ENCODE measurements at places on chromosomes 2 and 18.

DNA sequence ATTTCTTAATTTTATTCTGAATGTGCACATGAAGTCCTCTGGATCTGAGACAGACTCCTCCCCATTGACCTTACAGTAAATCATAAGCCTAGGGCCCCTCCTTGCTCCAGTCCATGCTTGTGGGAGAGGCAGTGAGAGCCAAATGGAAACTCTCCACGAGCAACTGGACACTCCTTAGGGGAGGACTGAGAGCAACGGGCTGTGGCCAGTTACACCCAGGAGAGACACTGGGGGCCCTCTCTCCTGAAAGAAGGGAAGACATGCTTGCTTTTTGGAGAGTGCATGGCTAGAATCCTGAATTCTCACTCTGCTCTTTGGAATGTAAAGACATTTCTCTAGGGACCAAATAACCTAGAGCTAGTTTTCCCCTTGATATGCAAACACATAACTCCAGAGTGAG lies 49.0 kb upstream of the BIN1 start:
- no peaks in the 10 kb centered on the region for H3K27me3 ChIP-seq
- H3K27ac ChIP-seq, result no peak overlapping the region
- peaks cover 2% of the 10 kb centered on the region for H3K4me1 ChIP-seq
- no peak for DNase-seq
- H3K36me3 ChIP-seq, result no peaks in the 10 kb centered on the region

- H3K27ac ChIP-seq, result no peak overlapping the region
- H3K27me3 ChIP-seq, result no peaks in the 10 kb centered on the region
- no peak overlapping the region for H3K4me3 ChIP-seq
- no peak for DNase-seq
- no peaks in the 10 kb centered on the region for H3K36me3 ChIP-seq
These were observed 27.5 kb downstream of the CDH20 start for GRCh38 chr18:61360404-61361383.

DNA sequence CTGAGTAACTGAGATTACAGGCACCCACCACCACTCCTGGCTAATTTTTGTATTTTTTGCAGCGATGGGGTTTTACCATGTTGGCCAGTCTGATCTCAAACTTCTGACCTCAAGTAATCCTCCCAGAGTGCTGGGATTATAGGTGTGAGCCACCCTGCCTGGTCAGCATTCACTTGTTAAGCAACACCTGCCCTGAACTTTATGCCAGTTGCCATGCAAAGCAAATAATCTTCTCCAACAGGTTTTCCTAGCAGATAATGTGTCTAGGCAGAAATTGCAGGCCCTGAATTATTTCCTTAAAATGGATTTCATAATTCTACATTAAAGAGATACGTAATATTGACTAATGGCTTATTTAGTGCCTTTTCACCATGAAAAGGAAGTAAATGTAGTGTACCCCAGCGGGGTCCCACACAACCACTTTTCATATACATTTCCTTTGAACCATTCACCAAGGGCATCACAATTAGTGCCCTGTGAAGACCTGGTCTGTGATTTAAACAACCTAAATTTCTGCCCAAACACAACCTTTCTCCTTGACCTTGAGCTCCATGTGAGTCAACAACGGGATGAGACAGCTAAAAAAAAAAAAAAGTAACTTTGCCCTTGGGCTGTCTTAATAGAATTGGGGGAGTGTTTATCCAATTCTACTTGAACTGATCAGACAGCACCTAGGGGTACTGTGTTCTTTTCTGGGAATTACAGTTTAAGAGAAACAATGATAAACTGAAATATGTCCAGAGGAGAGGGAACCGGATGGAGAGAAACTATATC lies 41.6 kb downstream of the EEF1B2 start:
- no peak for DNase-seq
- H3K27me3 ChIP-seq, result no peaks in the 10 kb centered on the region
- H3K4me3 ChIP-seq, result no peak overlapping the region

DNA sequence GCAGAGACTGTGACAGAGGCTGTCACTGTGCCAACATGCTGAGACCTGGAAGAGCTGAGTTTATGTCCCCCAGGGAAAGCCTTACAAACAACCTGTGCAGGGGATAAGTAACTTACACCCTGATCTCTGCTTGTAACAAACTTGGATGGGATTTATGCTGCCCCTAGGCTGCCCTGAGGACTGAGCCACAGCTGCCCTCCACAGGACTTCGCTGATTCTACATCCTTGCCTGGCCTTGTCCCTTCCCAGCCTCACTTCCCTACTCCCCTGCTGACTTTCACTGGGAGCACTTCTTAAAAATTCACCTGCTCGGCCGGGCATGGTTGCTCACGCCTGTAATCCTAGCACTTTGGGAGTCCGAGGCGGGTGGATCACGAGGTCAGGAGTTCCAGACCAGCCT lies 45.9 kb upstream of the ASAP2 start:
- no peaks in the 10 kb centered on the region for H3K27me3 ChIP-seq
- H3K36me3 ChIP-seq, result no peaks in the 10 kb centered on the region
- no peak overlapping the region for H3K4me3 ChIP-seq
- no peak for DNase-seq
- no peak overlapping the region for H3K27ac ChIP-seq
- H3K4me1 ChIP-seq, result peaks cover 10% of the 10 kb centered on the region

- peaks cover 39% of the 10 kb centered on the region for H3K4me1 ChIP-seq
- H3K27ac ChIP-seq, result no peak overlapping the region
- DNase-seq, result no peak
- no peaks in the 10 kb centered on the region for H3K27me3 ChIP-seq
- H3K4me3 ChIP-seq, result no peak overlapping the region
These were observed 6.4 kb downstream of the HDAC4 start for GRCh38 chr2:239394346-239394945.

DNA sequence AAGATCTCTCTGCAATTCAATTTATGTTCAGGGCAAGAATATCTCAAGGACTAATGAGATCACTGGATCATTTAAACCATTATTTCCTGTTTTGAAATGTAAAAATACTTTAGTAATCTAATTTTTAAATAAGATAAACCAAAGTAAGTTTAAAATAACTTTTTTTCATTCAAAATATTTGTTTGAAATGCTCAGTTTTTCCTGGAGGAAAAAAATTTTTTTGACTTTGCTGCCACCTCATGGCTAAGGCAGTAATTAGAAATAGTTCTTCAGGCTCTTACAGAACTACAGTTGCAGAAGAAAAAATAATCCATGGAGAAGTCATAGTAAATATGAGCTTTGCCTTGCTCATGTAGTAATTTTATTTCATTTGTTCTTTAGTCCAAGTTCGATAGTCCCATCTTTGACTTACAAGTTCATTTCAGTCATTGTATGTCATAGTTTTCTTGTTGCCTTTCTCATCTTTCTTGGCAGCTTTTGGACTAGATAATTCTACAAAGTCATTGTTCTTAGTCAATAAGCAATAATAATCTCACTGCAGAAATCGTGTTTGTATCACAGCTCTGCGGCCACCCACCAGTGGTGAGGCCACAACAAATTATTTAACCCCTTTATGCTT lies 127.4 kb downstream of the DPP4 start:
- DNase-seq, result no peak
- H3K36me3 ChIP-seq, result no peaks in the 10 kb centered on the region
- H3K4me1 ChIP-seq, result no peaks in the 10 kb centered on the region

GRCh38 chr2:12921321-12921720 lies 204.6 kb downstream of the TRIB2 start:
- no peak for DNase-seq
- H3K27me3 ChIP-seq, result no peaks in the 10 kb centered on the region
- no peak overlapping the region for H3K27ac ChIP-seq
- H3K4me1 ChIP-seq, result peaks cover 20% of the 10 kb centered on the region
- no peaks in the 10 kb centered on the region for H3K36me3 ChIP-seq

- H3K4me3 ChIP-seq, result no peak overlapping the region
- H3K27ac ChIP-seq, result no peak overlapping the region
- H3K36me3 ChIP-seq, result no peaks in the 10 kb centered on the region
These were observed 251.9 kb downstream of the FBXO15 start for GRCh38 chr18:73895701-73896100.

GRCh38 chr2:197516393-197516761 lies 511 bp downstream of the MOB4 start:
- H3K27ac ChIP-seq, result peak overlapping the region; percentile 79
- no peaks in the 10 kb centered on the region for H3K4me1 ChIP-seq
- no peak for DNase-seq
- H3K27me3 ChIP-seq, result no peaks in the 10 kb centered on the region

DNA sequence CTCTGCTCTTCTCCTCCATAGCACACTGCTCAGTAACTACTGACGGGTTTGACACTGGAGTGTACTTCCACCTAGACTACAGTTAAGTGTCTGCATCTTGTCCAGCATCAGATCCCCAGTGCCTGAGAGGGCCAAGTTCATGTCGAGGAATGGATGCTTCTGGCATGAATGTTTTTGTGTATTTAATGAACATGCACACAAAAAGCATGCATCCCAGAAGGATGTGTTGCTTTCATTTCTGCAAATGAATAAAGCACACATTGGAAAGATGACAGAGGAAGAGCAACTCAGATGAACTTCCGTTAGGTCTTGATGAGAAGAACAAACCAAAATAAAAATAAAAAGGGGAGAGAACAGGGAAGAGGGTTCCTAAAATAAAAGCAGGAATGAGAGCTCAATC lies 27.9 kb downstream of the C2orf49 start:
- H3K4me3 ChIP-seq, result no peak overlapping the region
- peaks cover 4% of the 10 kb centered on the region for H3K4me1 ChIP-seq
- H3K27ac ChIP-seq, result no peak overlapping the region
- no peaks in the 10 kb centered on the region for H3K27me3 ChIP-seq
- peaks cover 28% of the 10 kb centered on the region for H3K36me3 ChIP-seq

DNA sequence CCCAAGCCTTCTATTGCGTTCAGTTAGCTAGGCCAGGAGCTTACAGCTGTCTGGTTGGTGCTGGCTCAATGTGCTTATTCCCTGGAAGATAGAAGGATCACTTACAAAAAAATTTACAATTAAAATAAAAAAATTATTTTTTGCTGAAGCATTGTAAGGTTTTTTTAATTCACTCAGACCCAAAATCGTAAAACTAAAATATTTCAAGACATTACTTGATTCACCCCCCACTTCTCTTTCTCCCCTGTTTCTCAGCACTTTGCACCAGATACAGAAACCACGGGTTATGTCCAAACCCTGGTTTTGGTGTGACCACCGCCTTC lies 911 bp upstream of the PTPRM start:
- no peak for DNase-seq
- no peaks in the 10 kb centered on the region for H3K4me1 ChIP-seq
- H3K27me3 ChIP-seq, result peaks cover 17% of the 10 kb centered on the region
- no peaks in the 10 kb centered on the region for H3K36me3 ChIP-seq
- peak overlapping the region; percentile 70 for H3K4me3 ChIP-seq
- H3K27ac ChIP-seq, result no peak overlapping the region

DNA sequence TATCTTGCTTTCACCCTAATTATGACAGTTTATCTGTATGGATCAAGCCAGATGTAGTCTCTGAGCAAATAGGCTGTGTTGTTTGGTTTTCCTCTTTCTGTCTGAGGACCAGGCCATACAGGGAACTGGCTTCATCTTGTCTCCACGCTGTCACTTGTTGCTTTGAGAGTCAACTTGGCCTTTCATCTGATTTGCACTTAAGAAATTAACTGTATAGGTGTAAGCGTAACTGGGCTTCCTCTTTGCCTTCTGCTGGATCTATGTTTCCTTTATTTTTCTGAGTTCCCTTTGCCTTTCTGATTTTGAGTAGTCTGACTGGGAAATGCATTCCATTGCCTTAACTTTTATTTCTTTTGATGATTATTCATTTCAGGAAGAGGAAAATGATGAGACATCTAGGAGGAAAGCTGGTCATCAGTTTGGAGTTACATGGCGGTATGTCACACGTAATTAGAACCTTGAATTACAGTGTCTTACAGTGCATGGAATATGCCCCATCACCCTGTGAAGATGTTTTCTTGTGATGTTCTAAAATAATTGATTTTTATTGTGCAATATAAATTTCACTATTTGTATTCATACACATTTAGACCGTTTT lies 17.4 kb downstream of the PTCD3 start:
- DNase-seq, result no peak
- no peak overlapping the region for H3K27ac ChIP-seq
- no peaks in the 10 kb centered on the region for H3K4me1 ChIP-seq
- H3K36me3 ChIP-seq, result peaks cover 95% of the 10 kb centered on the region
- no peaks in the 10 kb centered on the region for H3K27me3 ChIP-seq

DNA sequence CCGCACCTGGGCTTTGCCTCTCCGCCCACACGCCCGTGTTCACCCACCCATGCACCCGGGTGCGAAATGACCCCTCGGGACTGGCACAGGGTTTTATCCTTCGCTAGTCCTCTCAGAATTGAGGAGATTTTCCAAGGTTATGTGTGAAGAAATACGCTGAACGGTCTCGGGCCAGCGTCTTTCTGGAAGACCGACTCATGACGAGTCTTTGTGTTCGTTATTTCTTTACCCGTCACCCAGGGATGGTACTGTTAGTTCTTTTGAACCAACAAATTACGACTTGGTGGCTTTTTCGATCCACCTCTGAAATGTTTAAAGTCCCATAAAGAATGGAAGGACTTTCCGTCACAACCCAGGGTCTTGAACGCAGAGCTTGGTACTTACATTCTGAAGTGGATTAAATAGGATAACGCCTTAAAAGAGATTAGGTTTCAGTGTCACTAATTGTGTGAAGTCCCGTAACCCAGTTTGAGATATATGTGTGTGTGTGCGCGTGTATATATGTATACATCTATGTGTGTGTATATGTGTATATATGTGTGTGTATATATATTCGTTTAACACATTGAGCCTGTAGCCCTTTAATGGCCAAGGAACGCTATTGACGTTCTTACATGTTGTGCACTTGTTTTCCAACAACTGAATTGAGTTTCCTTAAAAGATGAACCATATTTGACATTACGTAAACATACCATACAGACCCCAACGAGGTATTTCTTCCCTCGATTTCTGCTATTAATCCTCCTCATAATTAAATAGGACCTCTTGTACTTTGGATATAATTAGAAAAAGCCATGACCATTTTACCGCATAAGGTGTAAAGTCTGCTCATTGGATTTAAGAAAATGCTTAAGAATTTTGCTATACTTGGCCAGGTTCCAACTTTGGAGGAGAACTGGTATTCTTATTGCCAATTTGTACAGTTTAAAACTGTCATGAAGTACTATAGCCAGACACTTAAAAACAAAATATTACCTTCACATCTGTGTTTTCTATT lies 889 bp downstream of the ZC3H15 start:
- no peaks in the 10 kb centered on the region for H3K27me3 ChIP-seq
- peak overlapping the region; percentile 94 for H3K27ac ChIP-seq
- DNase-seq, result no peak
- peak overlapping the region; percentile 94 for H3K4me3 ChIP-seq
- peaks cover 10% of the 10 kb centered on the region for H3K4me1 ChIP-seq

GRCh38 chr18:69538849-69539248 lies 138.2 kb downstream of the DOK6 start:
- peak overlapping the region; percentile 81 for H3K27ac ChIP-seq
- H3K36me3 ChIP-seq, result no peaks in the 10 kb centered on the region
- H3K27me3 ChIP-seq, result no peaks in the 10 kb centered on the region
- H3K4me3 ChIP-seq, result no peak overlapping the region

All from SK-N-SH (cell line).